ENCODE measurements at places on chromosomes 2 and 18.

- DNase-seq: no peak
Observed at GRCh38 chr2:20482725-20483124, 35.9 kb downstream of the RHOB start.

DNA sequence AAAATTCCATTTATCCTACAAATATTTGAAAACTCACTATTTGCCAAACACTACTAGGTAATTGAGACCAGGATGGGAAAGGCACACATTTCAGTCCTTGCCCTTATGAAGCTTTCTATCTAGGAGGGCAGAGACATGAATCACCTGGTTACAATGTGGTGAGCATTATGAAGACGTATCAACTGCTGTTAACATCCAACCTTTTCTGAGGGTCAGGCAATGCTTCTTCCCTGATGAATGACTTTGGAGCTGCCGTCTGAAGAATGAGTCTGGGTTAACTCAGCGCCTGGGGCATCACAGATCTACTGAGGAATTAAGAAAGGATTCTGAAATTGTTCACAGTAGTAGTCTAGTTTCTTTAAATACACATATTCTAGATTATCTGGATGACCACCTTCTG, 62.1 kb upstream of the NOSTRIN start:
- DNase-seq: no peak

- no peak for DNase-seq
Observed at GRCh38 chr2:18096836-18097405, 218.5 kb downstream of the KCNS3 start.

GRCh38 chr2:240629968-240630770, 4.9 kb downstream of the GPR35 start:
- no peak for DNase-seq

- peak; percentile 26 for DNase-seq
Observed at GRCh38 chr18:11310476-11311086, 161.2 kb upstream of the PIEZO2 start.

GRCh38 chr2:43050866-43051265, 175.5 kb downstream of the ZFP36L2 start:
- DNase-seq: no peak

DNA sequence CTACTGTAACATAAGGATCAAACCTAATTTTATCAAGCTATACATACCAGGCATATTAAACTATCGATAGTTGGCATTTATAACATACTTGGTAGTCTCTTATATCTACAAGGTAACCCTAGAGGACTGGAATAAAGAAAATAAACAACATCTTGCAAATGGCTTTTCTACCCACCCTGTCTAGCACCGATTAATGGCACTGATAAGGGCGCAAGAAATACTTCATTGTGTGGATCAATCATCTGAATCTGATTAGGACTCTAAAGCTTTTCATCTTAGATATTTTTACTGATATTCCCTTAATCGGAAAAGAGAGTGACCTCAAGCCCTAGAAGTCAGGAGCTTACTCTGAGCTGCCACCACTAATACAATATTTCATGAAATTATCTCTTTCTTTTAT, 1461.7 kb upstream of the PIK3C3 start:
- no peak for DNase-seq

GRCh38 chr2:101474731-101475384, at the start of gene RFX8:
TSS of gene RFX8 (minus strand) at chr2:101475112. CDS start at chr2:101466848, 8,264 bp downstream.
- peak; percentile 41 for DNase-seq

GRCh38 chr2:138949517-138949916, 169.3 kb upstream of the NXPH2 start:
- no peak for DNase-seq

- no peak for DNase-seq
Observed at GRCh38 chr18:7957297-7957696, 390.2 kb downstream of the PTPRM start.

DNA sequence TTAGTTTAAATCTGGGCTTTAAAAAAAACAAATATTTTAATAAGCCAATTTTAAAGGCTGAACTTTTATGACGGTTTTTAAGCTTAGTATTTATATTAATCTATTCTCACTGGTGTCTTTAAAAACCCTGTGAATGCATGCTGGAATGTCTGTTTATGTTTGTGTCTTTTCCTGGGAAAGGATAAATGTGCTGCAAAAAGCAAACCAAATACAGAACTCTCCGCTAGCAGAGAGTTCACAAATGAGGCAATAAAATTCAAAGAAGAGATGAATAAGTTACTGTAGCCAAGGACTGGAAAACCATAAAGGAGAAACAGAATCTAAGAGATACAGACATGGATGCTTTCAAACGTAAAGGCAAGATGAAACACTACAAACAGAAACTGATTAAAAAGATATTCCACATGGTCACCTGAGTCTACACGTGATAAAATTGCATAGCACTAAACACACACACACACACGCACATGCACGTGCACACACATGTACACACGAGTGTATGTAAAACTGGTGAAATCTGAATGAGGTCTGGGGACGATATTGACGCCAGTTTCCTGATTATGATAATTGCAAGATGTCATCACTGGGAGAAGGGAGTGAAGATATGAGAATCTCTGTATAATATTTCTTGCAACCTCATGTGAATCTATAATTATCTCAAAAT, 4.5 kb downstream of the TWIST2 start:
- no peak for DNase-seq

- no peak for DNase-seq
Observed at GRCh38 chr18:47737198-47737830, 193.1 kb downstream of the SMAD2 start.

GRCh38 chr2:171584001-171584400, 61.7 kb downstream of the CYBRD1 start:
- no peak for DNase-seq

- no peak for DNase-seq
Observed at GRCh38 chr2:66000901-66001300, 434.0 kb upstream of the MEIS1 start.

GRCh38 chr2:5692561-5693286, 540 bp downstream of the SOX11 start:
- DNase-seq: no peak

DNA sequence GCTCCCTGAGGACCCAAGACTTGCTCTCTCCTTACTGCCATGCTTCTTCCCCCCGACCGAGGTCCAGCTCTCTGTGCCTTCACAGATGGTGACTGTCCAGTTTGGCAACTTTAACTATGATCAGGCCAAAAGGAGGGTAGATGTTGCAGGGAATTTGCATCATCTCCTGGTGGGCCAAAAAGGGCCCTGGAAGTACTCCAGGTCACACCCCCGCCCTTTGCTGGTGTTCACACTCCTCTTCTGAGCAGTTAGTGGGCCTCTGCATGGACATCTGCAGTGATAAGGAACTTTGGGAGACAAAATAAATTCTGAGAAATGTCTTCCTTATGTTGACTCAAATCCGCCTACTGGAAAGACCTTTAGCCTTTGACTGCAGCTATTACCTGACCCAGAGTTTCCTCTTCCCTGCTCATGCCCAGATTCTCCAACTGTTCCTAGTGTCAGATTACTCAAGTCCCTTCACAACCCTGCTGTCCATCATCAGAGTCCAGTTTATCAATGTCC, 234.4 kb downstream of the LOXHD1 start:
- no peak for DNase-seq

- DNase-seq: no peak
Observed at GRCh38 chr2:56613920-56614319, 430.1 kb downstream of the CCDC85A start.

DNA sequence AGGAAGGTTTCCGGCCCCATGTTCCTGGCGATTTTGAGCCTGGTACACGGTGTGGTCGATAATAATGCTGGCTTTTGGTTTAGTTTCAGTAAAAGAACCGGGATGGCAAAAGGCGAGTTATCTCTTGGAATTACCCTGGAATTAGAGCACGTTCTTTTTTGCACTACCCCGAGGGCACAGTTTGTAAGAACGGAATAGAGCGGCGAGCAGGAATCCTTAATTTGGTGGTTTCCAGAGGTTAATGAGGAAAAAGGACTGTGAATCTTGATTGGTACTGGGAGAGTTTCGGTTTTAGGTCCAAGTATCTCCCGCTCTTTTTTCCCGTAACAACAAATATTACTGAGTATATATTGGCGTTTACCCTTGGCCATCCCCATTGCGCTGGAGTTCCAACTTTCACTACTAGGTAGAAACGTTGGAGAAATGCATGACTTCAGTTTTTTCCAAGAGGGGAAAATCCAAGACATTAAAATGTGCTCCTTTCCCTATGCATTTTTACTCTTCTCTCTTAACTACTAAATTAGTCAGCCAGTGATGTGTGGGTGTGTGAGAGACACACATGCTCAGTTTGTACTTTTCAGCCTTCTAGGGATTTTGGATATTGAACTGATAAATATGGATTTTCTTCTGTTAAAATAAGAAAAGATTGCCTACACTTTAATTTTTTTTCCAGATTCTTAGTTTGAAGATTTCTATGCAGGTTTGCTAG, 160.8 kb downstream of the AGPS start:
- DNase-seq: no peak

- peak; percentile 26 for DNase-seq
Observed at GRCh38 chr2:223779877-223780276, 57.5 kb downstream of the AP1S3 start.

- DNase-seq: peak; percentile 75
Observed at GRCh38 chr2:30147715-30148610, 1.2 kb downstream of the YPEL5 start.

DNA sequence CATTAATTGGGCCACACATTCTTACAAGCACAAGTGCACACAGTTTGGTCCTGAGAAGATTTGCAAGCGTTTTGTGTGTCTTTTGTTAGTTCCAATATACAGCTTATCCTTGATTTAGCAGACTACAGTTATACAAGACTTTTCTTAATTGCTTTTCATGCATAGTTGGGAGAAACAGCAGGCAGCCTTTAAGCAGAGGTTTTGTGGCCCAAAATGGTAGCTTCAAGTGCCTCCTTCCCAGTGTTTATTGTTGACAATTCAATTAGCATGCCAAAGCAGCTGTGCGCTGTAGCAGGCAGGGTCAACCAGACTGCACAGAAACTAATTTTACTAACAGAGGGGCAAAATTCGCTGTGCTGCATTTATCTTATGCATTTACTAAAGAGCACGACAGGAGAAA, 47.5 kb downstream of the FRZB start:
- DNase-seq: no peak

DNA sequence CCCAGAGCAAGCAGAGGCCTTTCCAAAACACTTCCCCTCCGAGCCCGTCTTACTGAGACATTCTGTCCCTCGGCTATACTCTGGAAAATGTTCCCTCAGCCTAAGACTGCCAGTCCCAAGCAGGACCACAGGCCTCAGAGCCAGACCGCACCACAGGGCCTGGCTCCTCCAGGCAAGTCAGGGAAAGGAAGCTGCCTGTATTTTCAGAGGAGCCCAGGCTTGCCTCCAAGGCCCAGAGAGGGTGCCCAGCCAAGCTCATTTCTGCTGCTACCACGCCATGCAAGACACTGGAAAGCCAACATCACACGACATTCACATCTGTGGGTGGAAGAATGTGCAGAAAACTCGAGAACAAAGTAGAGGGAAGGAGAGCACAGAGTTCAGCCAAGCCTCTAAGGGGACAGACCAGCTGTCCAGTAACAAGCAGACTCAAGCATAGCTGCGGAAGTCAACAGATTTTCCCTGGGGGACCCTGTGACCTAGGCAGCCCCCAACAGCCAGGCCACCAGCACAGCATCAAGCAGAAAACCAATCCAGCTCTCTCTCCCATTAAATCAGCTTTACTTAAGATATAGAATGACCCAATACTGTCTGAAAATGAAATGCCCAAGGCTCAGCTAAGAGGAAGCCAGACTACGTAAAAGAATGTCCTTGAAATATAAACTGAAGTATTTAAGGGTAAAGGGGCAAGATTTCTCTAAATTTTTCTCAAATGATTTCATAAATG, 123.9 kb downstream of the ZFP36L2 start:
- DNase-seq: no peak

GRCh38 chr2:74233648-74234047, 35.2 kb downstream of the MTHFD2 start:
- no peak for DNase-seq

DNA sequence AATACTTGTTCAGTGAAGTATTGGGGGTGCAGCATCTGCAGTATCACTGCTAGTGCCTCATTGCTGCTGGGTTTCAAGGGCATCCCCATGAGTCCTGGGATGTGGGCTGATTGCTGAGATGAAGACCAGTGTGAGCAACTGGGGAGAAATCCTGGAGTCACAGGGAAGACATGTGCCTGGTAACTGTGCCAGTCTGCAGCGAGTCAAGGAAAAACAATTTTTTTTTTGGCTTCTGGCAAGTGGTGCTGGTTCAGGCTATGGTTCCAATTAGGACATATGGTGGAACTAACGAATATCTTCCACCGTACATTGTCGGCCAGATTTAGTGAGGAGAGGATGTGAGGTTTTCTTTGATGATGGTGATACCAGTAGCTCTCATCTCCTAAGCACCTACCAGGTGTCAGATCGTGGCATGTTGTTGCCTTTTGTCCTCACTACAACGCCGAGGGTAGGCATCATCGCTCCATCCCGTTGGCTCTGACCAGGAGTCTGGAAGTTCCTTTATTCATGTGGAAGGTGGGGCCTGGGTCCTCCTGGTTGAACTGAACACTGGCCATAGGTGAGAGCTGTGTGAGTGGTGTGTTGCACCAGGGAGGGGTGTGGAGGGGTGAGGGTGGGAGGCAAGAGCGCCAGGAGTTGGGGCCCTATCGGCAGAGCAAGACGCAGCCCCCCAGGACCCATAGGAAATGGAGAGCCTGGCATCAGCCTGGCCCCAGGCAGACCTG, 118.0 kb upstream of the HS6ST1 start:
- no peak for DNase-seq

GRCh38 chr2:174590928-174591648, 6.5 kb downstream of the WIPF1 start:
- DNase-seq: no peak

GRCh38 chr2:109185338-109185737, 56.3 kb downstream of the SH3RF3 start:
- DNase-seq: no peak

DNA sequence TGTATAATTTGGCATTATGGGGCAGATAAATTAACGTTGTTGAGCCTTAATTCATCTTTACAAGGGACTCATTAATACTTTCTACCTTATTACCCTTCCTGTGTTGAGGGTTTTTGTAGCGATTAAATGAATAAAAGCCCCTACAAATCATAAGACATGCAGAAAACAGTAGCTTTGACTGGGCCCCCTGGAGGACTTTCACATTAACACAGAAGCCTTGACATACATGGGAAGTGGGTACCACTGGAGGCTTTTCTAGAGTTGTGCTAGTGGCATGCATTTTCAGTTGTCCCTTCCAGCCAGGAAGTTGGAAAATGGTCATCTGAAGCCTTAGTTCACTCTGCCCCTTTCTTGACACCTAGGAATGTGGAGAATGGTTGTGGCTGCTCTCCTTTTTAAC, 30.2 kb downstream of the MTA3 start:
- no peak for DNase-seq

Data from stimulated activated CD4-positive, alpha-beta T cell treated with anti-CD3 and anti-CD28 coated beads, Interleukin-2, amount 100 ng/mL, for 48 hours (primary cell).